Uterus (tissue), 4 donors: ENCODE measurements at places on chromosomes 4 and X. TPM values are rescaled to one million over a fixed set of nuclear protein-coding genes. Genes with fewer than 3 reads are reported as not detected.

Gene YY2
- not detected for total RNA-seq

Gene CXCL1
- total RNA-seq, result 2.6 TPM

Gene CRLF2
- total RNA-seq, result not detected

Gene TRIML1
- not detected for total RNA-seq

Gene GPRASP1
- 26.4 TPM for total RNA-seq

- DNase-seq, result no peak
Observed at GRCh38 chrX:68415316-68415715, 18.0 kb downstream of the OPHN1 start.

DNA sequence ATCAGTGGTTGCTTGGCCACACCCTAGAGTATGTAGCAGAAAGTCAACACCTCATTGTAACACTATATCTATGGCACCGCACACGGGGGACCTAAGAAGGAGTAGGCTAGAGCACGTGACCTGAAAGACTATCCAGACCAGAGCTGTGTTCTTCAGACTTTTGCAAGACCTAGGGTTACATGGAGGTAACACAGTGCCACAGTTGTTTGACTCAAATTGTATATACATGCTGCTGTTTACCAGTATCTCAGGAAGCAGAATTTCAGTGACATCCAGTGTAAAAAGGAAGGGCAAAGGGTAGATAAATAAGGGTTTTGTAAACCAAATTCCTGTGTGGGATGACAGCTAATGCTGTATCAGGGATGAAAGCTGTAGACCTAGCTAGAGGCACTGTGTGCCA, 30.2 kb downstream of the PNMA6A start:
- DNase-seq, result no peak

DNA sequence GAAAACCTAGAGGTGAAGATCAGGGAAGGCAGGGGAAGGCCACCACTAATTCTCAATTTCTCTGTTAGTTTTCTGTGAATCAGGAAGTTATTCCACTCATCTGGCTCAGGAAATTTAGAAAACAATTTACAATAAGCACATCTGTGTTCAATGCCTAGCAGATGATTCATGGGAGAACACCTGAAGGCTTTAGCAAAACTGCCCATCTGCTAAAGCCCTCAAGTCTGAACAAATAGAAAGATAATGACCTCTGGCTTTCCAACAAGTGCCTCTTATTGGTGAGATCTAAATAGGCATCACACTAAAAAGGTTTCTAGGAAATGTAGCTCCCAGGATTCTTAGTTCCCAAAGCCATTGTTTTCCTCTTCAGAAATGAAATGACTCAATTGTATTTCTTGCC, 122.1 kb upstream of the GNPDA2 start:
- DNase-seq, result no peak

- no peak for DNase-seq
Observed at GRCh38 chr4:78038704-78039103, 18.4 kb upstream of the FRAS1 start.

DNA sequence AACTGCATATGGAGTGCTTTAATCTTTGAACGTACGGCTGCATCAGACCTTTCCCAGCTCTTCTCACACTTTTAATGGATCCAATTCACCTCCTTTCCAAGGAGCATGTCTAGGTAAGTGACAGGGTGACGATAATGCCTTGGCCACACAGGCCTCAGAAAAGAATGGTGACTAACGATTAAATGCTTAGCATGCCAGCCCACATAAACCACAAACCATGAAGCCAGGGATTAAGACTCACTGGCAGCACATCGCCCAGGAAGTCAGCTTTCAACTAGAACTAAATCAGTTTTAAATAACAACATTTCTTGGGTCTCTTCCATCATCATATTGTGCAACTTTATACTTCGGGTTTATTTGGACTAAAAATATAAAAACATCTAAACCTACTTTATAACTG, 28.7 kb downstream of the INPP4B start:
- DNase-seq, result no peak

GRCh38 chr4:144820728-144821085, 174.8 kb downstream of the HHIP start:
- DNase-seq, result no peak

- no peak for DNase-seq
Observed at GRCh38 chr4:138977524-138977923, 38.1 kb upstream of the NOCT start.

DNA sequence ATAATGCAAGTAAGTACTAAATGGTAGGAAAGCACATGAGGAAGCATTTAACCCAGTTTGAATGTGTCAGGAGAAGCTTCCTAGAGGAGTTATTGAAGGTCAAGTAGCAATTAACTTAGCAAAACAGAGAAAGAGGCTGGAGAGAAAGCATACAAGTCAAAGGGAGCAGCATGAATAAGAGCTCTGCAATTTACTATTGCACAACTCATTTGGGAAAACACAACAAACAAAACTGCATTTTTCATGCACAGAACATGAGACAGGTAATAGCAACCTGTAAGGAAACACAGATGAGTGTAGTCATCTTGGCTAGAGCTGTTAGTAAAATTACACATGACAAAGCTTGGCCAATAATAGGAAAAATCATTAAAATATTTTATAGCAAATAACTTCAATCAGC, 538.1 kb downstream of the PPP4R3C start:
- DNase-seq, result no peak

DNA sequence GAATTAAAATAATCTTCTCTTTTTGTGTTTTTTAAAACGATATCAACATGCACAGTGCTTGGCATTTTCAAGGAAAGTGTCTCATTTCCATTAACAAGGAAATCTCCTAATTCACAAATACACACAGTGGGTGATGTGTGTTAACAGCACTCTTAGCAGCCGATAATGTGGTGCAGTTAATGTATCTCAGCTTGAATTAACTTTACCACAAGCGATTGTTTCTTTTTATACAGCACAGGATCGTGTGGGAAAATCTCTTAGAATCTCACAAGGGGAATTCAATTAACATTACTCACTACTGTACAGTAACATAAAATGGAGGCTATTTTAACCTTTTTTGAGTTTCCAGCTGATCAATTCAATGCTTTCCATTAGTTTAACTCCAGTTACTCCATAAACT, 1841.9 kb downstream of the STIM2 start:
- DNase-seq, result no peak

- no peak for DNase-seq
Observed at GRCh38 chr4:152946446-152946845, 10.3 kb downstream of the FHDC1 start.

DNA sequence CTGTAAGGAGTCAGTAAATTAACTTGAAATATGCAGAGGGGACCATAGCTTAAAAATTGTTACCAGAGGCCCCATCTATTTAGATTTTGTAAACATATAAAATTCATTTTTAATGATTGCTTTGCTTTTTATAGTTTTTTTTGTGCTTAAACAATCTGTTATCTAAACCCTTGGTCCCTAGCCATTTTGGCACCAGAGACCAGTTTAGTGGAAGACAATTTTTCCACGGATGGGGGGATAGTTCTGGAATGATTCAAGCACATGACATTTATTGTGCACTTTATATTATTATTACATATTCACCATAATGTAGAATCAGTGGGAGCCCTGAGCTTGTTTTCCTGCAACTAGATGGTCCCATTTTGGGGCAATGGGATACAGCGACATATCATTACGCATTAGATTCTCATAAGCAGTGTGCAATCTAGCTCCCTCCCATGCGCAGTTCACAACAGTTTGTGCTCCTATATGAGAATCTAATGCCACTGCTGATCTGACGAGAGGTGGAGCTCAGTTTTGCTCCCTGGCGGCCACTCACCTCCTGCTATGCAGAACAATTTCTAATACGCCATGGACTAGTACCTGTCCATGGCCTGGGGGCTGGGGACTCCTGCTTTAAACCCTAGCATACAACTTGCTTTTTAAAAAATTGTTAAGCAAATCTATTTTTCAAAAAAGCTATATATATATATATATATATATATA, 5.9 kb downstream of the ZXDA start:
- no peak for DNase-seq

DNA sequence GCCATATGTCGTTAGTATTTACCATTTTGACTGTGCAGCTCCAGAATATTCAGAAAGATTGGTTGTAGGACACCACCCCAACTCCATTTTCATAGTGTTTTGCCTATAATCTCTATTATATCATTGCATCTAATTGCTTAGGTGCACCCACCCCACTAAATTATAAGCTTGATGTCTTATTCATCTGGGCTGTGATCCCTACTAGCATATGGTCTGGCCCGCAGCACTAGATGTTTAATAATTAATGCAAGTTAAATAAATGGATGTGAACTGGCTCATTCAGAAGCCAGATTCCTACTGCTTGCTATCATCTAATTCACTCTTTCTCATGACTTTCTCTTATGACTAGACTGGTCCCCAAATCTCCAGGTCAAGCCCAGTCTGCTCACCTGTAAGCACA, 143.5 kb downstream of the RELL1 start:
- DNase-seq, result no peak

DNA sequence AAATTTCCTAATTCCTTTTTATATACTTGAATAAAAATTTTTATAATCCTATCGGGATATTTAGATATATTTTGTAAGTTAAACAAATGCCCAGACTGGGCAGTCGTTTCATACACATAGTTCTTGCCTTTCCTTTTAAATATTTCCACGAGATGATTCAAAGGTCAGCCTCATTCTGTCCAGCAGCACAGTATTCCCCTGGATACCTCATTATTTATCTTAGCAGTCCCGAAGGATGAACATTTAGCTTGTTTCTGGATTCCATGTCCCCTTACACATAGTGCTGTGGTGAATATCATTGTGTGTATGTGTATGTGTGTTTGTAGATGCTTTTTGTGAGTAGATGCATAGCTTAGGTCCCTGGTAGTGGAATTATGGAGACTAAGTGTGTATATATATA, 38.3 kb downstream of the RAPGEF2 start:
- DNase-seq, result no peak

DNA sequence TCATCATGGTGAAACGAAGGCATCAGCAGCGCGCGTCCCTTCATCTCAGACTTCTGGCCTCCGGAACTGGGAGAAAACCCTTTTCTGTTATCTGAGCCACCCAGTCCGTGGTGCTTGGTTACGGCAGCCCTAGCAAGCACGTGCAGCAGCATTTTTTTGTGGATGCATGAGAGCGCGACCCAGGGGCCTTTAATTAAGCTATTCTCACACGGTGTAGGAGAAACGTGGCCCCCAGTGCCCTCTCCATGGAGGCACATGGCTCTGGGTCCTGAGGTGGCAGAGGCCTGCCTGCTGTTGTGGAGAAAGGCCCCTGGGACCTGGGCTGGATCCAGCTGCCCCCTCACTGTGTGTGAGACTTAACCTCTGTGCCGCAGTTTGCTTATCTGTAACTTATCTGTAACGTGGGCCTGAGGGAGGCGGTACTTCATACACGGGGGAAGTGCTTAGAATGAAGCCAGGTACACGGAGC, 9.5 kb downstream of the CLCN4 start:
- no peak for DNase-seq

- DNase-seq, result no peak
Observed at GRCh38 chrX:22357621-22358020, 84.9 kb downstream of the CBLL2 start.

DNA sequence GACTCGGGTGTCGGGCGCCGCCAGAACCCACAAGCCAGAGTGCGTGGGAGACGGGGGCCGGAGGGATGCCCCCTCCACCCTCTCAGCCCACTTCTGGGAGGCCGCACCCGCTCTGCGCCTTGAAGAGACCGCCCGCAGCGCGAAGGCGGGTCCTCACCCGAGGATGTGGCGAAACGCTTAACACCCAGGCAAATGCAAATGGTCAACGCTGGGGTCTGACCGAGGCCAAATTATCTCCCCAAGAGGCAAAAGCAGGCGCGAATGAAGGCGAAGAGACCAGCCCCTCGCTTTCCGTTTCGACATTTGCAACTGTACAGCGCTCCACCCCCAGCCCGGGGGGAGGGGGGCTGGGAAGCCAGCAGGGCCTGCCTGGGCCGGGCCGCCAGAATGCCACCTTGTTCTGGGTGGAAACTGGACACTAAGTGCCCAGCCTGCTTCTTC, 137.7 kb upstream of the ZIC3 start:
- DNase-seq, result no peak

- no peak for DNase-seq
Observed at GRCh38 chr4:145818011-145818410, 120.6 kb downstream of the ZNF827 start.

GRCh38 chr4:56910172-56910967, 2.7 kb downstream of the REST start:
- no peak for DNase-seq

- DNase-seq, result no peak
Observed at GRCh38 chr4:113052379-113052951, 3.0 kb downstream of the ANK2 start.

GRCh38 chr4:153364061-153364460, 19.6 kb downstream of the MND1 start:
- DNase-seq, result no peak

- no peak for DNase-seq
Observed at GRCh38 chr4:101762025-101762424, 28.5 kb upstream of the BANK1 start.

- no peak for DNase-seq
Observed at GRCh38 chr4:85951099-85951498, 408.8 kb downstream of the MAPK10 start.

- DNase-seq, result no peak
Observed at GRCh38 chr4:107037199-107037584, 1.1 kb upstream of the DKK2 start.

- no peak for DNase-seq
Observed at GRCh38 chr4:81412946-81413495, 58.7 kb downstream of the RASGEF1B start.

GRCh38 chrX:151828439-151829080, 84.1 kb upstream of the MAGEA4 start:
- DNase-seq, result no peak

DNA sequence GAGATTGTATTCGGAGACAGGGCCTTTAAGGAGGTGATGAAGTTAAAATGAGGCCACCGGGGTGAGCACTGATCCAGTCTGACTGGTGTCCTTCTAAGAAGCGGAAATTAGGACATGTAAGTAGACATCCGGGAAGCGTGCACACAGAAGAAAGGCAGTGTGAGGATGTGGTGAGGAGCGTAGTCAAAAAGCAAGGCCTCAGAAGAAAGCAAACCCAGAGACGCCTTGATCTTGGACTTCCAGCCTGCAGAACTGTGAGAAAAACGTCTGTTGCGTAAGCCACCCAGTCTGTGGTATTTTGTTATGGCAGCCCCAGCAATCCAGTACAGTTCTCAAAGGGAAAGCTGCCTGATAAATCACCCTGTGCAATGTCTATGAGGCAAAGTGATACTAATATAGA, 153.5 kb downstream of the KCNIP4 start:
- no peak for DNase-seq

GRCh38 chr4:29632199-29632598, 1088.0 kb upstream of the PCDH7 start:
- DNase-seq, result no peak

GRCh38 chr4:8149664-8150063, 8.9 kb downstream of the ABLIM2 start:
- no peak for DNase-seq

- DNase-seq, result no peak
Observed at GRCh38 chr4:24845902-24846301, 50.5 kb downstream of the SOD3 start.

GRCh38 chr4:98778206-98778605, 119.8 kb upstream of the TSPAN5 start:
- no peak for DNase-seq

- no peak for DNase-seq
Observed at GRCh38 chr4:143634763-143635162, 65.7 kb downstream of the FREM3 start.
